Fibroblast of the conjunctiva (primary cell): ENCODE measurements at places on chromosomes 2 and 18.

- no peak for DNase-seq
These were observed 15.9 kb upstream of the SOS1 start for GRCh38 chr2:39136799-39137198.

DNA sequence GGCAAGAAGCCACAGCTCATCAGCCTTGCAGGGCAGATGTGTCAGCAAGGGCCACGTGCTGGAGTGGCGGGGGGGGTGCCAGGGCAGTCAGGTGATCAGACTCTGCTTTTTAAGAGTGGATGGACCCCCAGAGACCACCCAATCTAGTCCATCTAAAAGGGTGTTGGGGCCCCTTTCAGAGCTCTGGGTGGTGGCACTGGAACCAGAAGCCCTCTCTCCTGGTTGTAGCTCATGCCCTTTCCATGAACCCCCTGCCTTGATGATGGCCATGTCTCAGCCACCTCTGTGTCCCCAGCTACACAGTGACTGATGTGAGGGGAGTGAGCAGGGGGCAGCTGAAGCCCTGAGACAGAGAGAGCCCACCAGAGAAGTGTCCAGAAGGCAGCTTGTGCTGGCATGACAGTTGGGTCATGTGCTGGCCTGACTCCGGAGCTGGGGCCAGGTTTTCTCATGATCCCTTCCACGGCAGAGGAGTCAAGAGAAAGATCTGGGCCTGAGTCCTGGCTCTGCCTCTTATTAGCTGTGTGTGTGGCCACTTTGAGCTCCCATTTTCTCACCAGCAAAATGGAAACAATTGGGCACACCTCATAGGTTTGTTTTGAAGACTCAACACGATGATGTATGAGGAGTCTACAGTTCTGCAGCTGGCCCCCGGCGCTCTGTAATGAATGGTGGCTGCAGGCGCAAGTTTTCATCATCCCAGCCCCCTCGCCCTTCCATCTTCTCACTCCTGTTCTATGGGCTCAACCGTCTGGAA is 195.7 kb downstream of the ZFP36L2 start:
- DNase-seq: no peak

GRCh38 chr2:173059971-173060461 is 15.6 kb upstream of the MAP3K20 start:
- DNase-seq: no peak

- DNase-seq: no peak
These were observed 8.7 kb upstream of the CRYGA start for GRCh38 chr2:208172125-208172524.

- DNase-seq: peak; percentile 45
These were observed 19.5 kb downstream of the WIPF1 start for GRCh38 chr2:174577967-174578589.

DNA sequence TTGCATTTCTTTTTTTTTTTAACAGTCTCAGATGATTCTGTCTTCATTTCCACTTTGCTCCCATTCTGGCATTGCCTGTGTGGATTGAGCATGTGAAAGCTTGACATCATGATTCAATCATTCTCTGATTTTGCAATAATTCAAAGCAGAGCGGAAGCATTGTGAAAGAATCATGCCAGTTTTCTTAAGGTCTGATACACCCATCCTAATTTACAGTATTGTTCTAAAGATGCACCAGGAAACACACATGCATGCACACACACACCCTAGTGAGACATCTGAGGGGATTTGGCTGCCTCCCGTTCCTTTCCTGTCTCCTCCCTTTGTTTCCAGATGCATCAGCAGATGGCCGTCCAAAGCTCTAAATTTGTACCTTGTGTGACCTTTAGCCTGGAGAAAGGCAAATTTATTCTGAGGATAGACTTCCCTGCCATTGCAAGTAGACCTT is 97.3 kb downstream of the FMNL2 start:
- DNase-seq: peak; percentile 91

DNA sequence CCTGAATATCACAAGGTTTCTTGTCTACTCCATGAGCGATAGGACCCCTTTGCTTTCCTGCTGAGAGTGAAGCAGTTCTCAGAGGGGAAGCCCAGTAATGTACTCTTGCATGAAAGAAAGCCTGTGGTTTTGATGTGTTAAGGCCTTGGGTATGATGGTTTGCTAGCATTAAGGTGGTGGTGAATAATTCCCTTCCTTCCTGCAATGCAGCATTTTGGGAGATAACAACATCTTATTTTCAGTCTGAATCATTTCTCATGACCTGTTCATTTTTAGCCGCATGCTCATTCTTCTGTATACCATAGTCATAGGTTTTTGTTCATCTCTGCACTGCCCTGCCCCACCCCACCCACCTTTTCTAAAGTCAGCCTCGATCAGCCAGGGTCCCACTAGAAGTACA is 66.2 kb downstream of the HNMT start:
- no peak for DNase-seq

- peak; percentile 77 for DNase-seq
These were observed 681 bp upstream of the ROCK2 start for GRCh38 chr2:11344956-11345677.

GRCh38 chr18:62516242-62516641 is 6.6 kb upstream of the ZCCHC2 start:
- DNase-seq: no peak

GRCh38 chr2:3185910-3186309 is 191.7 kb downstream of the EIPR1 start:
- no peak for DNase-seq

DNA sequence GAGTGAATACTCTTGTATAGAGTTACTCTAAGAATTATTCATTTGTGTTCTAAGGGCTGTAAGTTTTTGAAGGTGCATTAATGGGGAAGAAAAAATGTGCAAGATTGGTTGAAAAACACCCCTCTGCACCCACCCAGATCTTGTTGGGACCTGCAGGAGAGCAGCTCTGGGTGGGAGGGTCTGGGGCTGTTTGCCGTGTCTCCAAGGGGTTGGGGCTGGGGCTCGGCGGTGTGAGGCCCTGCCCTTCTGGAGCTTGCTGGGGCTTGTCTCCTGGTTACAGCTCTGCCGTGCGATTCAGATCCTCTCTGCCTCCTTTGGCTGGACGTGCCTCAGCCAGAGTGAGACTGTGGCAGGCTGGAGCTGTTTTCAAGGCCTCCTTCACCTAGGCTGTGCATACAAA is 26.1 kb downstream of the IGFBP2 start:
- no peak for DNase-seq

DNA sequence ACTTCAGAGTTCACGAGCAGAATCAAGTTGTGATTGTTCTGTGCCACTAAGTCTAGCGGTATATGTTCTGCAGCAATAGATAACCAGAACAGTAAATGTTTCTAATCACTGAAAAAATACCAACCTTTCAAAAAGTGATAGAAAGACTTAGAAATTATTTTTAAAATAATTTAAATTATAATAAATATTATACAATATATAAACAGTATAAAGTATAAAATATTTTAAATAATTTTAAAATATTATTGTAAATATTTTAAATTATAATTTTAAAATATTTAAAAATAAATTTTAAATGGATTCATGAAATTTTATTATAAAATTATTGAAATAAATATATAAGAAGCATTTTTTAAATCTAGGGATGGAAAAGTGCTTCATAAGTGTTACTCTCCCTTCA is 126.3 kb upstream of the ID2 start:
- no peak for DNase-seq

DNA sequence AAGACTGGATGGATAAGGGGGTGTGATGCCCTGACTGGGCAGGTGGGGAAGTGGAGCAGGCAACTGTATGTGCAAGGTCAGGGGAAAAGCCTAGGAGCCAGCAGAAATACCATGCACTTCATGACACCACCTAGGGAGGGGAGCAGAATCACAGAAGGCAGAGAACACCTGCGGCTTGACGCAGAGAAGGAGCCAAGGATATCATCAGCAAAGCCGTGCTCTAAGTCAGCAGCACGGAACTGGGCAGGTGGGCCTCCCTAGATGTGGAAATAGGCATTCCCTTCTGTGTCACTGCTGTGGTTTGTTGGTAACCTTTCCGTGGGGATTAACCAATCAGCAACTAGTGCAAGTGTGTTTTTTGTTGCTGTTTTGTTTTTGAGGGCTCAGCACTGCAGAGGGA is 41.3 kb downstream of the HDLBP start:
- no peak for DNase-seq

DNA sequence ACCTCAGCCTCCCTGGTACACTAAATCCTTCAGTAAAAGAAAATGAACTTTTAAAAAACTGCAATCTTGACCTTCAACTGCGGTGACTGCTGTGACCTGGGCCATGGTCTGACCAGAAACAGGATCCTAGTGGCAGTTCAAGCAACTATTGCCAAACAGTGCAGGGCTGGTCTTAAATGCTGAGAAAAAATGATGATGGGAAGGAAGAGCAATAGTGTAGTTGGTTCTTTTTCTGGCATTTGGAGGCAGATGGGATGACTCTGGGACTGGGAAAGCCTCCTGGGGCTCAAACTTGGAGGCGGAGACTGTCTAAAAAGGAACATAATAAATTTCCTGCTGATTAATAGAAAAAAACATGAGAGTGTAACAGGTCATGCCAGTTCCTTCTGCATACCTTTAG is 45.4 kb downstream of the CHN1 start:
- DNase-seq: no peak

- DNase-seq: no peak
These were observed 18.7 kb upstream of the COLEC12 start for GRCh38 chr18:519019-519879.

DNA sequence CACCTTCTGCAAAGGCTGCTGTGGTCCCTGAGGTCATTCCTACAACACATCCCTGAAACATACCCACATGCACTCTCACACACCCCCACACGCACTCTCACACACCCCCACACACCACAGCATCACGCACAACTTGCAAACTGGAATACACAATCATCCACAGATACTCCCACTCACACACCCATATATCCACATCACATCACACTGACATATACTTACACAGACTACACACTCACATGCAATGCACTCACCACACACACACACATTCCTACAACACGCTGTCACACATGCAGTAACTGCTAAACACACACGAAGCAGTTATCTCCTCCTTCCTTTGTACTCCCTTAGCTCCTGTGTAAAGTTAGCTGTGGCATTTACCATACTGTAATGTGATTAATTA is 57.1 kb upstream of the PKDCC start:
- DNase-seq: no peak

DNA sequence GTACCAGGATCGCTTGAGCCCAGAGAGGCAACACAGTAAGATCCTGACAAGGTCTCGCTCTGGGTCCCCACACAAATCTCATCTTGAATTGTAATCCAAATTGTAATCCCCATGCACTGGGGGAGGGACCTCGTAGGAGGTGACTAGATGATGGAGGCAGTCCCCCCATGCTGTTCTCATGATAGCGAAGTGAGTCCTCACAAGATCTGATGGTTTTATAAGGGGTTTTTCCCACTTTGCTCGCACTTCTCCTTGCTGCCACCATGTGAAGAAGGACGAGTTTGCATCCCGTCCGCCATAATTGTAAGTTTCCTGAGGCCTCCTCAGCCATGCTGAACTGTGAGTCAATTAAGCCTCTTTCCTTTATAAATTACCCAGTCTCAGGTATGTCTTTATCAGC is 46.0 kb upstream of the SERTAD2 start:
- no peak for DNase-seq

DNA sequence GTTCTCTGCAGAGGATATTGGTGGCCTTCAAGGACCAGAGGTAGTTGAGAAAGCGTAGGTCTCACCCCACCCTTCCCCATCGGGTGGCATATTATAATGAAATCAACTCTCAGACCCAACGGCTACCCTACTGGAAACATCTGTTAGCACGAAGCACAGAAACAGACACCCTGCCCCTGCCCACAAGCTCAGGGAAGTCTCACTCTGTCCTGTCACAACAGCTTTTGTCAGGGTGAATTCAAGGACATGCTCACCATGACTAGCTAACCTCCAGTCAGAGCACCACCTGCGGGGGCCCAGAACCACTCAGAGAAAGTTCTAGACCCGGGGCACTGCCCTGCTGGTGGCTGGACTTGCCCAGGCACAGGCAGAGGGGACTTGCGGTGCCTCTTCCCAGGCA is 3.5 kb upstream of the B3GNT7 start:
- DNase-seq: no peak

- DNase-seq: no peak
These were observed 104.3 kb downstream of the CSRNP3 start for GRCh38 chr2:165573534-165574461.

- no peak for DNase-seq
These were observed 856.0 kb downstream of the GALR1 start for GRCh38 chr18:78105611-78106010.

DNA sequence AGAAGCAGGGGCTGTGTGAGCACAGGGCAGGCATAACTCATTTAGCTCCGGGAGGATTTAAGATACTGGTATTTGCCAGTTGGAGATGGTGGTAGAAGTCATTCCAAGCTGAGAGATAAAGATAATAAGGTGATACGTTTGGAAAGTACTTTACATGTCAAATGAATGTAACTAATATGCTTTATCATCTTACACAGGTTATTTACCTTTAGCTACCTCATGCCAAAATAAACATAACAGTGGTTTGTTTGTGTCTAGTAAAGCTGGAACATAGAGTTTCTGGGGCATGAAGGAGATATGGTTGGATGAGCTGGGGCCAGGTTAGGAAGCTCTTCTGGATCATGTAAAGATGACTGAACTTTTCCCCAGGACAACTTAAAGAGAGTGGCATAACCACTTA is 126.9 kb upstream of the PIK3C3 start:
- no peak for DNase-seq
